ENCODE measurements at places on chromosomes 16 and 17.

DNA sequence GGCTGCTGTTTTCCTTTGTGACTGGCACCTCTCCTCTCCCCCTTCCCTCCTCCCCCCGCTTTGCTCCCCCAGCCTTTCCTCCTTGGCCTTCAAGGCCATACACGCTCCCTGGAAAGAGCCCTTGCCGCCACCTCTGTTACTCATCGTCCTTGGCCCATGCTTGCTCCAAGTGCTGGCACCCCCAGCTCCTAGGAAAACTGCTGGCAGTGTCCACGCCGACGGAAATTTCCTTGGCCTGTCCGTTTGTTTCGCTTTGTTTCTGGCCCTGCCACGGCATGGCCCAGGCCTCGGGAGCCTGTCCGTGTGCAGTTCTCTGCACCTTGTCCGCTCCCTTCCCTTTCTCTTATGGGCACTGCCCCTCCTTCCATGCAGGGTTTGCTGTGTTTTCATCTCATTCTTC lies 18.0 kb downstream of the CA5A start:
- DNase-seq: no peak

- DNase-seq: no peak
Measured at GRCh38 chr16:11561454-11561805, 25.3 kb downstream of the LITAF start.

DNA sequence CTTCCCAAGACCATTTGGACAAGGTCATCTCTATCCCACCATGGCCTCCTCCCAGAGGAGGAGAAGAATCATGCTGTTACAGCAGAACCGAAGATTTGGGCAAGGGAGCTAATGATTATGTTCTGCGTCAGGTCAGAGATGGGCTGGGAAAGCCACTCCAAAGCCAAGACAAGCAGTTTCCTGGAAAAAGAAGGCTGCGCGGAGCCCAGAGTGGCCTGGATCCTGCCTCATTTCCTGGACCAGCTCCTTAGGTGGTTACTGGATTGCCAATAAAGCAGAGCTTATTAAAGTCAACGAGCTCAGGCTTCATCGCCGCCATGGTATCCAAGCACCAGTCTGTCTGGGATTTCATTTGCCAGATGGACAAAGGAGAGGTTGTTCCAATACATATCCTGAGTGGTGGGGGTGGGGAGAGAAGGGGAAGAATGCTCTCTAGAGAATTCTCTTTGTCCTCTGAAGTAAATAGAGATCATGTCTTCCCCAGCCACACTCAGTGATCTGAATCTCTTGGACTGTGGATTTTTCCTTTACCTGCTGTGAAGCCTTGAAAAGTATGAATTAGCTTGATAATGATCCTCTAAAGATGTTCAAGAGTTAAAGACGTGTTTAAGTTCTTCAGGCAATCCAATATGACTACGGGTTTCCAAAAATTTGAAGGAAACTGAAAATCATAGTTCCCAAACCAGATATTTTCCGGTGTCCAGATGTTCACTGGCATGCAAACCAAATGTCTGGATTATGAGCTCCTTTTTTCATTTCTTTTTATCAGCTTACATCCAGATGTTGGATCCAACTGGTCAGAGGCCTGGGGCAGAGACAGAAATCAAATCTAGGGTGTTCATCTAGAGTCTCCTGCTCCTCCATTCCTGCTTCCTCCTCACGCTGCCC lies 17.7 kb downstream of the PRAC1 start:
- DNase-seq: no peak

GRCh38 chr17:72967977-72968585 lies 124.4 kb downstream of the SLC39A11 start:
- DNase-seq: no peak

- DNase-seq: no peak
Measured at GRCh38 chr16:47342055-47342454, 118.8 kb downstream of the ITFG1 start.
